ENCODE measurements at places on chromosomes 12 and 14. TPM values are rescaled to one million over a fixed set of nuclear protein-coding genes. Genes with fewer than 3 reads are reported as not detected.

TDRD9 gene
- 1.2 TPM for total RNA-seq

PSEN1 gene
- 76.4 TPM for total RNA-seq

GLIPR1 gene
- 2.8 TPM for total RNA-seq

DEPDC4 gene
- 1.2 TPM for total RNA-seq

SLC5A8 gene
- 1.4 TPM for total RNA-seq

KLRC4 gene
- total RNA-seq, result not detected

OR4M1 gene
- not detected for total RNA-seq

MYF5 gene
- total RNA-seq, result not detected

CNTN1 gene
- 385 TPM for total RNA-seq
